ENCODE measurements at places on chromosomes 16 and 17. TPM values are rescaled to one million over a fixed set of nuclear protein-coding genes. Genes with fewer than 3 reads are reported as not detected.

DNA sequence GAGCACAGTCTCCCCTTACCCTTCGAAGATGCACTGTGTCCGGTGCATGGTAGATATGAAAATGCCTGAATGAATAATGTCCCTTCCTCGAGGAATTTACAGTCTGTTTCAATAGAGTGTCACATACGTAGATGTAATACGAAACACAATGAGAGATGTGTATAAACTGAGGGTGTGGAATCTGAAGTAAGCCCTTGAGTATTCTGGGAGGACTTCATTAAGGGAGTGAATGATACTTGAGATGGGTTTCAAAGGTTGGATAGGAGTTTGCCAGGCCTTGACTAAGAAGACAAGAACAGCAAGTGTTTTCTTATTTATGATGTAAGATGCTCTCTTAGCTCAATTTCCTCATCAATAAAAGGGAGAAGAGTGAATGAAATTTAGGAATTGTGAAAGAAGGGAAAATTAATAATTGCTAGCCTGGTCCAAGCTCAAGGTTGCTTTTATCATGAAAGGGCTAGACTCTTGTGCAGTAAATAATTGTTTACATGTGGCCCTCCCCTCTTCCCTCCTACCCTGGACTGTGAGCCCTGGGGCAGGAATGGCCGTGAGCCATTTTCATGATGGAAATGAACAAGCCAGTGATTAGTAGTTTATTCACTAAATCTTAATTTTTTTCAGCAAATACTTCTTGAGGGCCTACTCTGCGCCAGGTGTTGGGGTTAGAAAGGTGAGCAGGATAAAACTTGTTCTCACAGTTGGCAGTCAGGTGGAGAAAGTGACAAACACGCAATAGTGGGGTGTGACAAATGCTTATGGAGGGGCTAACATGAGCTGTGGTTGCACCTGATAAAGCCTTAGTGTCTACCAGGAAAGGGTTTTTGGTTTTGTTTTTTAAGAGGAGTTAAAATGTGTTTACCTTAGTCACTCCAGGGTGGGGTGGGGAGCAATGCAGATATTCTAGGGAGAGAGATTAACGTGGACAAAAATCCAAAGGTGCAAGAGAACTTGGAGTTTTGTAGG lies 1.6 kb downstream of the KIF22 start:
- no peak for DNase-seq

- DNase-seq = peak; percentile 69
Observed at GRCh38 chr16:58020628-58021521, 4.7 kb upstream of the MMP15 start.

DNA sequence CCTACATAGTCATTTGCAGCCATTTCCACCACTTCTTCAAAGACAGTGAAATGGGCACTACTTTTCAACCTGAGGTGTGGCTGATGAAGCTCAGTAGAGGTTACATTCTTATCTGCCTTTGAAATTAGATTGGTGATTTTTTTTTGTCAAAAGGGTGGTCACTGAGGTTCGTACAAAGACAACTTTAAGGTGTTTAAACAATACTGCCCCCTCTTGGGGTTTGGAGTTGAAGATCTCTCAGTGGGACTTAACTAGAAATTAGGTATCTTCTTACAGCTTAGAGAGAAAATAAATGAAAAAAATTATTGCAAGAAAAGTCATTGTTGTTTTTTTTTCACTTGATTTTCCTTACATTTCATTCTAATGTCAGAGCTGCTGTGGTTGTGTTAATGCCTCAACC lies 713.2 kb downstream of the CDH11 start:
- DNase-seq = no peak

- DNase-seq = no peak
Observed at GRCh38 chr17:73953206-73954033, 250.1 kb upstream of the RPL38 start.

DNA sequence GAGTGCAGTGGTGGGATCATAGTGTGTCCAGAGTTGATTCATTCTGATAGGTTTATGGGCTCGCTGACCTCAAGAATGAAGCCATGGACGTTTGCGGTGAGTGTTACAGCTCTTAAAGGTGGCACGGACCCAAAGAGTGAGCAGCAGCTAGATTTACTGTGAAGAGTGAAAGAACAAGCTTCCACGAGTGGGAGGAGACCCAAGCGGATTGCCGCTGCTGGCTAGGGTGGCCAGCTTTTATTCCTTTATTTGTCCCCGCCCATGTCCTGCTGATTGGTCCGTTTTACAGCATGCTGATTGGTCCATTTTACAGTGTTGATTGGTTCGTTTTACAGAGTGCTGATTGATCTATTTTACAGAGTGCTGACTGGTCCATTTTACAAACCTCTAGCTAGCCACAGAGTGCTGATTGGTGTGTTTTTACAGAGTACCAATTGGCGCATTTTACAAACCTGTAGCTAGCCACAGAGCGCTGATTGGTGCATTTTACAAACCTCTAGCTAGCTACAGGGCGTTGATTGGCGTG lies 17.5 kb downstream of the CACNG4 start:
- no peak for DNase-seq

DNA sequence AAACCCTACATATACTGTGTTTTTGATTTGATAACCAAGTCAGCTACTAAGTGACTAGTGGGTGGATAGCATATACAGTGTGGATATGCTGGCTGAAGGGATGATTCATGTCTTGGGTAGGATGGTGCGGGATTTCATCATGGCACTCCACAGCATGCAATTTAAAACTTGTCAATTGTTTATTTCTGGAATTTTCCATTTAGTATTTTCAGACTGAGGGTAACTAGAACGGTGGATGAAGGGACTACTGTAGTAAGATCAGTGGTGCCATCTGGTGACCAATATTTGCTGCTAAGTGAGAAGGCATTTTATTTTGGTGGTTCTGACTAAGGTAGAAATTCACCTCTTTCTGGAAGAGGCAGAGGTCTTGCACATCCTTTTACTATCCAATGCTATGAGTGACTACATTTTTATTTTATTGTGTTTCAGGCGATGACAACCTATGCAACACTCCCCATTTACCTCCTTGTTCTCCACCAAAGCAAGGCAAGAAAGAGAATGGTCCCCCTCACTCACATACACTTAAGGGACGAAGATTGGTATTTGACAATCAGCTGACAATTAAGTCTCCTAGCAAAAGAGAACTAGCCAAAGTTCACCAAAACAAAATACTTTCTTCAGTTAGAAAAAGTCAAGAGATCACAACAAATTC lies 3.1 kb downstream of the CDC6 start:
- DNase-seq = no peak

DNA sequence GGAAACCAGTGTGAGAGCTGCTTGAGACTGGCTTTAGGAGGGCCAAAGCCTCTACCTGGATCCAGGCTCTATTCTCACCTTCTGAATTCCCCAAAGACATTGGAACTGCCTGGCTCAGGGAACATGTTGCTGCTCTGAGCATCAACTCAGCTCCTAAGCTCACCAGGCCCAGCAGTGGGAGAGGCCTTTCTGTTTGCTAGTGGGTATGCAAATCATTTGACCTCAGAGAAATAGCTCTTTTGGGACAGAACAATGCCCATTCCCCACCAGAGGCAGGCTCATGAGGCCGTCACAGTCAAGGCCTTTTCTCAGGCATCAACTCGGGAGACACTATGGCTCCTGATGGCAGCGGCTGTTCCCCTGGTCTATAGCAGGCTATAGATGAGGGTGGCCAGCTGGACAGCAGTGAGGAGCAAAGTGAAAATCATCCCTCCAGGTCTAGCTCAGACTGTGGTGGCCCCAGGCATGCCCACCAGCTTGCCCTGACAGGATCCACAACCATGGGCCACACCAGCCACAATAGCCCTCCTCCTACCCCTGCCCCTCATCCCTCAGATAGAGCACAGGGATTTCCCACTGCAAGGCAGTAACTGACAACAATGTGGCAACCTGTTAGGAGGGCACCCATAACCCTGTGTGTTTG lies 30.4 kb upstream of the GFOD2 start:
- DNase-seq = no peak

GRCh38 chr16:83995754-83996153 lies 27.7 kb downstream of the NECAB2 start:
- DNase-seq = peak; percentile 60

GRCh38 chr17:9522074-9522473 lies 53.5 kb downstream of the STX8 start:
- peak; percentile 32 for DNase-seq

DNA sequence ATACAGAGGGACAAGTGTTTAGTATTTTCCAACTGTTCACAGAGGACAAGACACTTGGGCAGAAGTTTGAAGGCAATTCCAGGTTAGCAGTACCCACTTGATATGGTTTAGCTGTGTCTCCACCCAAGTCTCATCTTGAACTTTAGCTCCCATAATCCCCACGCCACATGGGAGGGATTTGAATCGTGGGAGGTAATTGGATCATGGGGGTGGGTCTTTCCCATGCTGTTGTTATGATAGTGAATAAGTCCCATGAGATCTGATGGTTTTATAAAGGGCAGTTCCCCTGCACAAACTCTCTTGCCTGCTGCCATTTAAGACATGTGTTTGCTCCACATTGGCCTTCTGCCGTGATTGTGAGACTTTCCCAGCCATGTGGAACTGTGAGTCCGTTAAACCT lies 668.9 kb downstream of the MAF start:
- DNase-seq = no peak

DNA sequence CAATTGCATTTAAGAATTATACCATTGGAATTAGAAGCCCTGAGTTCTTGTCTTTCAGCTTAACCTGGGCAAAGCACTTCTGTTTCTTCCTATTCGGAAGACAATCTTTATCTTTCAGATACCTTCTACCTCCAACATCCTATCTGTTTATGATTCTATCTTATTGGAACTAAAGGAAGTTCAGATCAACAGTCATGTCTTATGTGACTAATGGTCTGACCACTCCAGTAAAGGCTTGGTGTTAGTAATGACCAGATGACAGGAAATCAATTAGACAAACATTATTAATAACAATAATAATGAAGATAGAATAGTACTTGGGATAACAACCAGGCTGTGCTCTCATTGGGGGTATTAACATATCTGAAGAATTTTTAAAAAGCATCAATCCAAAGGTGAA lies 11.3 kb downstream of the HS3ST3A1 start:
- no peak for DNase-seq

- no peak for DNase-seq
Observed at GRCh38 chr16:17013038-17013437, 457.7 kb downstream of the XYLT1 start.

DNA sequence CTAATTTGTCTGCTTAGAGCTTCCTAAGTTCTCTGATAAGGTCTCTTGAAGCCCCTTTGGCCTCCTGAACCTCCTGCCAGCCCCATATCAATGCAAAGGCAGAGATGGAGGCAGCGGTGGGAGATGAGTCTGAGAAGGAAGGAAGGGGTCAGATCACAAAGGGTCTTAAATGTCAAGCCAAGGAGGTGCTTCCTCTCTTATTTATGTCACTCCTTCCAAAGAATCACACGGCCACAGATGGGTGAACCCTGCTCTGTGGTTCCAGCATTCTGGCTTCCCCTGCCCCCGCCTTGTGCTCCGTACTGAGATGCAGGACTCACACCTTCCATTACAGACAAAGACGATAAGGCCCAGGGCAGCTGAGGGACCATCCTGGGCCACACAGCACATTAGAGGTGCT lies 96.3 kb downstream of the GSG1L start:
- no peak for DNase-seq

KRTAP9-2 gene
- total RNA-seq = not detected

SOST gene
- 1.1 TPM for total RNA-seq

THOC6 gene
- total RNA-seq = 8.0 TPM

RPRML gene
- total RNA-seq = 29.3 TPM

RNF222 gene
- not detected for total RNA-seq

PRSS33 gene
- not detected for total RNA-seq

HAS3 gene
- total RNA-seq = 2.4 TPM

MEFV gene
- total RNA-seq = 0.38 TPM

KRT36 gene
- total RNA-seq = not detected

RNF43 gene
- 3.2 TPM for total RNA-seq
